ENCODE measurements at places on chromosomes 3 and 15.

DNA sequence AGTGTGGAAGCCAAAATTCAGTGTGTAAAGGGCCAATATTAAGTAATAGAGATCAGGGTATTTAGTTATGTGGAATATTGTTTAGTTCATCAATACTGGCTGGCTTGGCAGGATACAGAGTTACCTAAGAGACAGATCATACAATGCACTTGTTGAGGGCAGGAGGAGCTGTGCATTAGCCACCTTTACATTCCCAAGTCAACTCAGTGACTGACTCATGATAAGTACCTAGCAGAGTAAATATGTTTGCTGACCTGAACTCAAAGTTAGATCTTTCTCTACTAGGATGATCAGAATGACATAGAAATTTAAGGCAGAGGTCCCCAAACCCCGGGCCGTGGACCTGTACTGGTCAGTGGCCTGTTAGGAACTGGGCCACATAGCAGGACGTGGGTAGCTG is 3.5 kb upstream of the ABHD17C start:
- DNase-seq, result no peak

DNA sequence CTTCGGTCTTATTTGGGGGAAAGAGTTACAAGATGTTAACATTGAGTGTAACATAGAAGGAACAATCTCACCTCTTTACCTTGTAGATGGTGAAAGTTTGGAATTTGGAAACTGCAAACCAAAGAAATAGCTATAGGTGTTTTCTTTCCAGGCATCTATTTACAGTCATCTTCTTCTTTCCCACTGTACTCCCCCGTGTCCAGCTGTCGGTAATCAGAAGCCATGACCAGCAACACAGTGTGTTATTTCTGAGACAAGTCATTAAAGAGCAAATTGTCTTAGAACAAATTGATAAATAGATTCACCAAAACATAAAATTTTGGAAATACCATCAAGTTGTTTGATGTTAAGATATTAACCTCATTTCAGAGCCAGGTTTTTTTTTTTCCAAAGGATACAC is 590.5 kb upstream of the NAALADL2 start:
- no peak for DNase-seq

- no peak for DNase-seq
Measured at GRCh38 chr3:174457758-174458157, 401.4 kb upstream of the NAALADL2 start.

- no peak for DNase-seq
Measured at GRCh38 chr15:34206011-34206410, 3.9 kb downstream of the KATNBL1 start.

DNA sequence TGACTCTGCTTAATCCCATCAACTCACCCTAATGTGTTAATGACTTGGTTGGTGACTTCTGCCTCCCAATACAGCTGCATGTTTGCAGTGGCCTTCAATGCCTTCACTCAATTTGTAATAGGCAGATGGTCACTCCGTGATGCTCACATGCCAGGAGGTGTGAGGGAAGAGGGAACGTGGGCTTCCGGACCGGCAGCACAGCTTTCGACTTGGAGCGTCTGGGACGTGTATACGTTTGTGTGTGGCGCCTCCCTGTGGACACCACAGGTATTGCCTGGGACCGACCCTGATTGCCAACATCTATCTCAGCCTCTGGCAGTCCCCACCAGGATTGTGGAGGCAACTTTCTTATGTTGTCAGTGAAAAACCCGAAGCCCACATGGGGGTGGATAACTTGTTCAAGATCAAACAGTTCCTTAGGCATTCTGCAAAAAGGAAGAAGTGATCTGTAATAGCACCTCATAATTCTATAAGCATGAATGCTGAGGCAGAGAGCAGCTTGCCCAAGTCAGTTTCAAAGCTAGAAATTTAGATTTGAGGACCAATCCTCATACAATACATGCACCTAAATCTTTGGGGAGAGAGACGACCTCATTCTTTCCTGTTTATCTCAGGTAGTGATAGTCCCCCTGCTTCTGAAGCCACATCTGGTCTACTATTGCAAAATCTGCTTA is 16.9 kb downstream of the MRPL46 start:
- DNase-seq, result peak; percentile 49

DNA sequence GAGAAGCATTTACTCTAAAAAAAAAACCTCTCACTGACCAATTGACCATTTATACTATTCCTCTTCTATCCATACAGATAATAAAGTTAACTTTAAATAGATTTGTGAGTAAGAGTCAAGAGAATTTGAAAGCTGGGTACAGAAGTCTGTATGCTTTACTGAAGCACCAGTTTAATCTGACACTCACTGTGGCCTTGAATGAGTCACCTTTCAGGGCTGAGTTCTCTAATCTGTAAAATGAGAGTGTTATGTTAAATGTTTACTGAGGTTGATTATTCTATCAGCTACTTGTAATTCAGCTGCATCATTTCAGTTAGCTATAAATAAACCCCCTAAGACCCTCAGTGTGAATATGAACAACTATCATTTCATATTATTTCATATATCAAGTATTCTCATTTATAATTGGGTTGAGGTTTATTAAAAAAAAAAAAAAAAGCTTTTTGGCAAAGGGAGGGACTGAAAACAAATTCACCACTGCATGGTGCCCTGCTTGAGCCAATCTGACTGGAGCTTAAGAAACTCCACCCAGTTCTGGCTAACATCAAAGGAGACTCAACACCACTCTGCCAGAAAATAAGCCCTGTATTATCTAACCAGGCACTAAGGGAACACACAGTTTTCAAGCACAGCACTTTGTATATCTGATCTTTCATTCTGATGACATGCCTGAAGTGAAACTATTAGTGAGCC is 2.8 kb downstream of the MAP4 start:
- no peak for DNase-seq

- DNase-seq, result no peak
Measured at GRCh38 chr3:57154470-57155309, 10.5 kb downstream of the IL17RD start.

DNA sequence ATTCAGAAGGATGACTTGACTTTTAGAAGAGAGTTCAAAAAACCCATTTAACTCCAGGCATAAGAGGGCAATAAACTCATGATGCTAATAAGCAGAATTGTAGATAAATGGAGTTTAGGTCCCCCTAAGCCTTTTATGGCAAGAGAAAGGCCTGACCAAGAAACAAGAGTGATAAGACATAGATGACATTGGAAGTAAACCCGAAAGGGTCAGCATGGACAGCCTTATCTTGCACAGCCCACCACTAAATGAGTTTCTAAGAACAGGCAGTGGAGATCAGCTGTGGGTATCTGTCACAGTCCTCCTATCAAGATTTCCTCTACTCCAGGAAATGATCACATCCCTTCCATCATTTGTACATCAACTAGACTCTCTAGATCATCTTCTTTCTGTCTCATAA is 457.9 kb upstream of the ADAMTS9 start:
- DNase-seq, result no peak

DNA sequence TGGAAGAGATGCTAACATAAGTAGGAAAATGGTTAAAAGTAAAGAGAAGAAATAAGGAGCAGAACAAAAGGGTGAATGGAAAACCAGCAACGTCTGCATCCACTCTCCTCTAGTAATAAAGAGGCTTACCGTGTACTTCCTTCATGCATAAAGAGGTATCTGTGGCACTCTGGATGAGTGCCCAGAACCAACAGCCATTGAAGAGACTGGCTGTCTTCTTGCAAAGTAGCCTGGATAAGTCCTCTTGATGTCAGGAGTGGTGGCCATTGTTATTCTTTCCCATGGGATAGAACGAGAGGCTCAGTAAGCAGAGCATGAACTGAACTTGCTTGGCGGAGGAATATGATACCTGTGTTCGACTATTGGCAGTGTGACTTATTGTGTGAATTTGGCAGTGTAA is 186.2 kb upstream of the RASGRP1 start:
- DNase-seq, result no peak

DNA sequence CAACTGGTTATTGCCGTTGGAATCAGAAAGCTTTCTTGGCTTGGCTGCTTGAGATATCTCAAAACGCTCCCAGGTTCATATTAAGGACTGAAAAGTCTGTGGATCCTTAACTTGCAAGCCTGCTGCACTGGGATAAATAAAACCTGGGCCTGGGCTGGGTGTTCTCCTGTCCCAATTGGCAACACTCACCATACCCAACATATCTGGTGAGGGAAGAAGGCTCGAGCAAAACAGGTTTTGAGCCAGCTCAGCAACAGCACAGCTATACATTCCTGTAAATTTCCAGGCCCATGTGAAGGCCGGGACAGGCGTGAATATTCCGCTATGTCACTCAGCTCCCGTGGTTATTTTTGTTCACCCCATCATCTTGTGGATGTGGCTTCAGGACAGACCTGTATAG is 169.0 kb upstream of the BCL6 start:
- DNase-seq, result no peak

GRCh38 chr3:186217820-186218164 is 108.9 kb upstream of the ETV5 start:
- no peak for DNase-seq

DNA sequence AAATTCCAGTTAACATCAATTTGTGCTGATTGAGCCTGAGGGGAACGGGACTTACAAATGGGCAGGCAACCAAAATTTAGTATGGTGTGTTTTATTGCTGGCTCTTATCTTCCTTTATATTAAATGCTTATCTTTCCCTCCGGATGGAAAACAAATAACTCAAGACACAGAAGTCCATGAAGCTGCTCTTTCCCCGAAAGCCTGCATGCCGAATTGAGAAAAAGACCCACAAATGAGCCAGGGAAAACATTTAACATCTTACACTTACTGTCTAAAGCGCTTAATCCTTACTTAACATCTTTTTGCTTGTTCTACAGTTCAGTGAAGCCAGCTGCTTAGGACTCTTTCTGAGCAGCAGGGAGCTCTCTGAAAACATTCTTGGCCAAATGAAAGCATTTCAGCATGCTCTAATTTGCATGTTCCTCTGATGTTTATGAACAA is 49.5 kb downstream of the HEG1 start:
- DNase-seq, result no peak

DNA sequence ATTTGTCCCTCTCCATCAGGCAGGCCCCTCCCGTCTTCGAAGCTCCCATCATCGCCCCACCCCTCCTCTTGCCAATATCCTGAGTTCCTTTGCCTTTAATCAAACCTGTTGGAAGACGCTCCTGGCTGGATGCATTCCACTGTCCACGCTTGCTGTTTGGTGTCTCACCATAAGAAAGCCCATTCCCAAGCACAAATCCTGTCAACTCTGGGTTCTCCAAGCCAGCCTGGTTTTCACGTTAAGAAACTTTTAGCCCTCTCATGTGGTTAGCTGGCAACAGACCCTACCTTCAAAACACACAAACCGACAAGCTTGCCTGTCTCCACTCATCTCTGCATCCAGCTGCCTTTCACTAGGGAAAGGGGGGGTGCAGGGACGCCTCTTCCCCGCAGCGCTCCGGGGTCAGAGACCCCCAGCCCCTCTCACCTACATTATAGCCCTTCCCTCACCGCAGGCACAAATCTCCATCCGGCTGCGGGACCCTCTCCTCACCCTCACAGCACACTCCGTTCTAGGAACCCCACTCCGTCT is 1.1 kb downstream of the GORASP1 start:
- DNase-seq, result no peak

DNA sequence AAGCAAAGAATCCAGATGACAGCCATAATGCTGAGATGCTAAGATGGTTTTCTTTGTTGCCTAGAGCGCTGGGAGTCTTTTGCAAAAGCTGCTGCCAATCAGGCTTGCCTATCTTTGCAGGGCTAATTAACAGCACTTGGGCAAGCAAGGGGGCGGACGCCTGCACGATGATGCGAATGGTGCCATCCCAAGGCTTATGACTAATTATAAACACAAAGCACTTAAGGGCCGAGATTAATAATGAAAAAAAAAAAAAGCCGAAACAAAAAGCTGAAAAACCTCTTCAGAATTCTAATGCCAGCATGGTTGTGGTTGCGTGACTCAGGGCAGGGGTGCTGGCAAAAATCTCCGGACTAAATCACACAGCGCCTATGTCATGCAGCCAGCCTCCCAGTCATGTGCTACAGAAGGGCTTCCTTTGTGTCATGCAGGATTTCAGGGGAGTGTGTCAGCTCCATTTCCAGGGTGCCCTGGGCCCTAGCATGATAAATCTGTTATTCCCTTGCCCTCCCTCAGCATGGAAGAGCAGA is 185.0 kb upstream of the ANKRD28 start:
- DNase-seq, result peak; percentile 75

GRCh38 chr3:57876632-57877031 is 120.5 kb downstream of the SLMAP start:
- no peak for DNase-seq

DNA sequence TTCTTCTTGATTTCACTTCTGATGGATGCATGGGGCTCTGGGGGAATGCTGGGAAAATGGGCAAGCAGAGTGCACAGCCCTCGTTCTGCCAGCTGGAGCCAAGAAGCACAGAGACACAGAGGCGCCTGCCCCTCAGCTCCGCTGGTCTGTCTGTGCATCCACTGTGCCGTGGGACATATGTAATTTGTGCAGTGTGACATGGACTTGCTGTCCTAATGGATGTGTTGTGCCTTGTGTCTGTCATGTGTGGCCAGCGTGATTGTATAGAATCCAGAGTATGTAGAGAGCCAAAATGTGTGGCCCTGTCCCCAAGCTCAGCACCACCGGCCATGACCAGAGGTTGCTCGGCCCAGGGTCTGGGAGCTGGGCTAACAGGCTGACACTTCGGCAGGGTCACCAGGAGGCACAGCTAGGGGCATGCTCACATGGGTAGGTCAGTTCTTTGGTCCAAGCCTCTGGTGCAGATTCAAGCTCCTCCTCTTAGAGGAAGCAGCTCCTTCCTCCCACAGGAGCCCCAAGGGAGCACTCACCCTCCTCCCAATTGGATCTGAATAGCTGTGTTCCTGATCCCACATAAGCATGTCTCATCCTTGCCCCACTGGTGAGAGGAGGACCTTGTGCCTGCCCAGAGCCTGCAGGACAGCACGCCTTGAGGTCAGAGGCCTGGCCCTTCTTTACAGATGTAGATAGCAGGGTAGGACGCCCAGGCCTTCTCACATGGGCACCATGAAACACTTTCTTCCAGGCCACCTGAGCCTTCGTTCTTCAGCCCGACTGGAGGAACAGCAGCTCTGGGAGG is 100.8 kb upstream of the ABHD17C start:
- no peak for DNase-seq

- DNase-seq, result peak; percentile 42
Measured at GRCh38 chr15:50107591-50108408, 11.2 kb downstream of the ATP8B4 start.

- DNase-seq, result no peak
Measured at GRCh38 chr15:65212097-65212496, 824 bp upstream of the CILP start.

- peak; percentile 39 for DNase-seq
Measured at GRCh38 chr15:78177447-78177873, 28.3 kb downstream of the IDH3A start.

DNA sequence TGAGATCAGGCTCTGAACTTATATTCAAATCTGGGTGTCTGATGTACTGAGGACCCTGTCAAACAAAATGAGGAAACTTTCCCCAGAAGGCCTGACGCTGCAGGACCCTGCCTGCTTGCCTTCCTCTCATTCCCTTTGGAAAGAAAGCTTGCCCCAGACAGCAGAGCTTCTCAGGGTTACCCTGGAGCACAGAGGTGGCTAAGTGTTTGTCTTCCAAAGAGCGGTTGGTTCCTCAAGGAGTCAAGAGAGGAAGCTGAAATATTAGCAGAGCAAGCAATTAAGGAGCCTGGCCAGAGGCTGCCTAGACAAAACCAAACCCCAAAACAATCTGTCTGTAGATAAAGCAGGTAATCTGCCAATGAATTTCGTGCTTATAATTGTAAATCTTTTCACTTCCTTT is 175.3 kb downstream of the NR1D2 start:
- DNase-seq, result no peak

Measured in putamen (tissue), 1 donor.